ENCODE measurements at places on chromosomes 5 and 9.

GRCh38 chr5:36876965-36877666, 547 bp downstream of the NIPBL start:
- peak; percentile 59 for DNase-seq

- no peak for DNase-seq
These were observed 16.0 kb downstream of the SLC36A1 start for GRCh38 chr5:151463137-151464029.

GRCh38 chr5:158410976-158411375, 552.0 kb upstream of the CLINT1 start:
- no peak for DNase-seq

GRCh38 chr5:54103871-54104270, 206.5 kb downstream of the ARL15 start:
- DNase-seq, result no peak

DNA sequence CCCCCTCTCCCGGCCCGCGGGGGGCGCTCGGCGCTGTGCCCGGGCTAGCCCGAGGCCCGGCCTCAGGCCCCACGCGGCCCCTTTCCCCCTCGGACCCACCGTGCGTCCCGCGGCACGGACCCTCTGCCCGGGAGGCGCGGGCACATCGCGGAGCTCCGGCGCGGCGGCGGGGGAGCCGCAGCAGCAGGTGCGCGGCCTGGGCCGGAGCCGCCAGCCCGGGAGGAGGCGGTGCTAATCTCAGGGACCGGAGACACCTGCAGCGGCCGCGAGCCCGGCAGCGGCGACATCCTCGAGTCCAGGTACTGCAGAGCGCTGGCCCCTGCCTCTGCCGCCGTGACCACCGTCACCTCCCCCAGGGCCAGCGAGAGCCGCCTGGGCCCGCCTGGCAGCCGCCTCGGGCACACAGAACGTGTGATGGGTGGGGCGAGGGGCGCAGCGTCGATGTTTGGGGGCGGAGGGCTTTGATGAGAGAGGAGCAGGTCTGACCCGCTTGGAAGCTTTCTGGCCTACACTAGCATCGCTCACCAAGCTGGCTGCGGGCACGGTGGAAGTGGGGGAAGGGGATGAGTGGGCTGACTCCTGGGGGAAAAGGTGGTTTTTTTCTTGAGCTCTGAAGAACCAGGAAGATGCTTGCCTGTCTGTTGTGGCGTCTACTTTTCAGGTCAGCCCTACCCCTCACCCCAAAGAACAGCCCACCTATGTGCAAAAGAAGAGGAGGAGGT, 524 bp downstream of the CYFIP2 start:
- DNase-seq, result peak; percentile 68

DNA sequence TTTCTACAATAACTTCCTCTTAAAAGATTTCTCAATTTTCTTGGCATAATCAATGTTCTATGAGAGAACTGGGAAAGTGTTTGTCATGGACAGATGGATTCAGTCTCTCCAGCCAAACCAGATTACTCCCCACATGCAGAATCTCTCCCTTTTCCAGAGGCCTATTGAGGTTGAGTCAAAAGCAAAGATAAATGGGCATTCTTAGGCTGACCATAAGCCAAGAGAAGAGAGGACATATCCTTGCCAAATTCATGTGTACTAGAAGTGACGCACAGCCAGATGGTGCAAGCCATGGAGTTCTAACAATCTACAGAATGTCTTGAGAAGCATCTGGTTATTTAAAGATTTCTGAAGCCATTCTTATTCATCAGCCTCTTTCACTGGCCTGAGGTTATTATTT, 2115.0 kb downstream of the MAT2B start:
- DNase-seq, result no peak

- DNase-seq, result no peak
These were observed 479.9 kb downstream of the KDM4C start for GRCh38 chr9:7237473-7238246.

DNA sequence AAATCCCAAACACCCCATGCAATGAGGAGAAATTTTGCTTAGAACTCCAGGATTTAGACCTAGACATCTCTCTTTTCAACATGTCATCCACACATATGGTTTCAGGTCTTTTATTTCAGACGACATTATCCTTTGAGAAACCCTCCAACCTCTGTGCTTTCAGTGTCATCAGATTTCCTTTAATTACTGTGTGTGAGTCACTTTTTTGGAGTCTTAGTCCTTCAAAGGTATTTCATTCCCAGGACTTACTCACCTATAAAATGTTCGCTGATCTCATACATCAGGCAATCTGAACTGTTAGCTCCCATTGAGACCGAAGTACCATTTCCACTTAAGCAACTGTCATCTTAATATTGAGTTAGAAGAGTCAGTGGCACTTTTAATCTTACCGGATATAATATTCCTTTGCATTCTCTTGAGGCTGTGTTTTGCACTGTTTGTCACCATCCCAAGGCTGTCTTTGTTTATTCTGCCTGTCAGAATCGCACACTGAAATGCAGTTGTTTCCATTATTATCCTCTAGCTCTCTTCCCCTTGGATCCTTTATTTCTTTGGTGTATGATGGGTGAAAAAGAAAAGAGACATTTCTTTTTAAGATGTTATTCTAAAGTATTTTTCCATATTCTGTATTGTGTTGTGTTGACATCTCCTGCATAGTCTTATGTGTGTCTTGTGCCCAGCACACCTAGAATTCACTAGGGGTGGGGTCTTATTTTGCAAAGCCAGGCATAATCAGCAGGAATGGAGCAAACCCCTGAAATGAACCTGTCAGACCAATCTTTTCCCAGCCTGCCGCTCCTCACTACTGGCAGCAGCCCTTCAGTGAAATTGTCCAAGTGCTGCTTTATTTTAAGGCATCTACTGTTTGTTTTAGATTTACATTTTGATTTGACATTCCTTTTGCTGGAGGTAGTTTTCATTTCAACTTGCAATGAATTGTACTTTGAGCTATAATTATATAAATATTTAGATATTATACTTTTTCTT, 155.4 kb downstream of the PAM start:
- DNase-seq, result no peak

Data from activated naive CD4-positive, alpha-beta T cell treated with Interleukin-2 at 50 U/mL for 16 hours (primary cell).